ENCODE measurements at places on chromosomes 1 and 21. TPM values are rescaled to one million over a fixed set of nuclear protein-coding genes. Genes with fewer than 3 reads are reported as not detected.

DNA sequence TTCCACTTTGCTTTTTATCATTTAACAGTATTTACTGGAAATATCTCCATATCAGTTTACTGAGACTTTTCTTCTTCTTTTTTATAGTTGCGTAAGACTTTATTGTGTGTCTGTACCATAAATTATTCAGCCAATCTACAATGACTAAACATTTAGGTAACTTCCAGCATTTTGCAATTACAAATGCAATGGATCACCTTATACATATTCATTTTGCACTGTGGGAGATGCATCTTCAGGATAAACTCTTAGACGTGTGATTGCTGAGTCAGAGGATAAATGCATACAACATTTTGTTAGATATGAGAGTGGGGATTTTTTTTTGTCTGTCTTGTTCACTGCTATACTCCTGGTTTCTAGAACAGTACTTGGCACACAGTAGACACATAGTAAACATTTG, 95.7 kb upstream of the GCLM start:
- DNase-seq = no peak

DNA sequence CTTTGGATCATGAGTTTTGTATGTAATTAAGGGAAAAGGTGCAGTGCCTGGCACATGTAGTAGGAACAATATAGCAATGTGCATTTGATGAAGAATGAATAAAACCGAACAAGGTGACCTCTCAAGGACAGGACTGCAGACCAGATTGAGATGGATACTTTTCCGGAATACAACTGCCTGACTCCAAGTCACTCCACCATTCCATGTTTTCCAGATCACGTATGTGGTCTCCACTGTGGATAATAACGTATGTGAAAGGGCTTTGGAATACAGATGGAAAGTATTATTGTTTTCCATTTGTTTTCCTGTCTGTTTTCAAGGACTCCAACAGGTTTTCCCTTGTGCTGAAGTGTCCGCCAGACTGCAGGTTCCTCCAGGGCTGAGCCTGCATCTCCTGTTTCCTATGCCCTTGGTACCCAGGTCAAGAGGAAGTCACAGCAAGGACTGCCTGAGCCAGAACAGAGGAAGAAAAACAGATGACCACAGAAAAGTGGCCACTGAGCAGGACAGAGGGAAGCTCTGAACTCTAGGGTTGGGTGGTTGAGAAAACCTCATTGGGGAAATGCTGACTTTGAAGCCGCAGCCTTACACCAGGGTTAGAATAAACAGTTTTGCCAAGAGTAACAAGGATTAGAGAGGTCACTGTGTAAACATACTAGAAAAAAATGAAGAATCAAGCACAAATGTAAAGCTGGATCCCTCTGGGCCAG, 4.0 kb downstream of the CFAP45 start:
- DNase-seq = no peak

GRCh38 chr1:226407497-226408284, at the start of gene PARP1:
TSS of gene PARP1 (minus strand) at chr1:226408093. CDS start at chr1:226407929, 164 bp downstream.
- DNase-seq = peak; percentile 94

GJA8 gene
- not detected for total RNA-seq

GRCh38 chr1:183760661-183761060, 44.3 kb upstream of the RGL1 start:
- no peak for DNase-seq

DNA sequence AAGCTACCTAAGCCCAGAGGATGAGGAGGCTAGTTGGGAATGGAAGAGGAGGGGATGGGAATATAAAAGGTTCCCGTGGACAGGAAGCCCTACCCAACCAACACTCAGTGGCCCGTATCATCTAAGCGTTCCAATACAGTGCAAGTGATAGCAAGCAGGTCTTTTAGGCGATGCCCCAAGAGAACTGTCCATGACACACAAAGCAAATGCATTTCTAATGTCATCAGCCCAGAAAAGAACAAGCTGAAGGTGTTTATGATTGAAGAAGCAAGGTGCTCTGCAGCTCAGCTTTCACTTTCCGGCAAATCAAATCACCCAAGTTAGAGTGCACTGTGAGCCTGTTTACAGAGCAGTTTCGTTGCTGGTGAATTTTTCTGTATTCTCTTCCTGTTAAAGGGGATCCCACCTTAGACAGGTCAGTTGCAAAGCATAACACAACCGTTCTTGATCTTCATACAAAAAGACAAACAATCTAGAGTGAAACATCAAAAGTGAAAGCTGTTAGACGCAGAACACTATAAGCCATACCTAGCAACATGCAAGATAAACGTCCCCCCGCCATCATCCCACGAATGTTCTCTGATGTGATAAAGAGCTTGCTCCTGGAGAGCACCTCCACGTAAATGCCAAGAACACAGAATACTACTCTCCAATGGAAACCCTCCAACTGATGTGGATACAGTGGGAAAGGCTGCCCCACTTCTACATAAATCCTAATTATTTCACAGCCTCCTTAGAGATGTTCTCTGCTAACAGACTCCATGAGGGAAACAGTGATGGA, 54.0 kb downstream of the PGBD5 start:
- DNase-seq = no peak

- DNase-seq = no peak
Observed at GRCh38 chr1:159981351-159982055, 27.5 kb upstream of the SLAMF9 start.
